HFFc6 (cell line): ENCODE measurements at places on chromosomes 12 and 14. TPM values are rescaled to one million over a fixed set of nuclear protein-coding genes. Genes with fewer than 3 reads are reported as not detected.
A peak's percentile ranks its signal among the peaks of the same experiment; 100 is the strongest.

GRCh38 chr12:114998750-114999128 lies 314.8 kb upstream of the TBX3 start:
- no peak for DNase-seq

DNA sequence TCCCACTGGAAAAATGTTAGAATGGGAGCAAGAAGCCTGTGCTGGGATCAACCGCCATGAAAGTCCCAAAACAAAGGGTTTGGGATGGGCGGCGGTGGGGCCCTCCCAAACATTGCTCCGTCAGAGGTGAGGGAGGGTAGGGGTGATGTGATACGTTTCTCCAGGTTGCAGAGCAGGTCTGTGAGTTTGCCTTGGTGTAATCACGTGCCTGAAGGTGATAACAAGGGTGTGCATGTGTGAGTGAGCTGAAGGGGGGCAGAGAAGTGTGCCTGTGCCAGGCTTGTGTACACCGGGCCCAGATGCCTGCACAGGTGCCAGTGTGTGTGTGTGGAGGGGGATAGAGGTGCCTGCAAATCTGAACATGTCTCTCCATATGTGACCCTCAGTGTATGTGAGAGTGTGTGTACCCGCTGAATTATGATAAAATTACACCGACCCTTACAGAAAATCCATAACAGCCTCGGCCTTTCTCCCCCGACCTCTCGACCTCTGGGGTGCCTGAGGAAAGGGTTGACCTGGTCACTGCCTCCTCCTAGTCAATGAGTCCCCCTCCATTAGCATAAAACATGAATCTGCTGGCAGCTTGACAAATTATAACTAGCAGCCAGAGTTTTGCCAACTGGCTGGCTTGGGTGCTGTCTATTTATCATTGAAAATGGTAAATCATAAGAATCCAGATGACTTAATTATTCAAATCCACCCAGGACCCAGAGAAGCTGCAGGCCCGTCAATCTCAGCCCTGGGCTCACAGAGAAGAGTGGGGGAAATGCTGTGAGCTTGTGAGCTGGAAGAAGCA lies 55.6 kb downstream of the SMUG1 start:
- DNase-seq: no peak

The APOF gene
- not detected in 3 replicates for total RNA-seq

The TMEM229B gene
- total RNA-seq: 0.06 and 0.23 TPM in 2 replicates

- DNase-seq: no peak
Measured at GRCh38 chr12:83042441-83043200, 355.9 kb downstream of the TMTC2 start.

DNA sequence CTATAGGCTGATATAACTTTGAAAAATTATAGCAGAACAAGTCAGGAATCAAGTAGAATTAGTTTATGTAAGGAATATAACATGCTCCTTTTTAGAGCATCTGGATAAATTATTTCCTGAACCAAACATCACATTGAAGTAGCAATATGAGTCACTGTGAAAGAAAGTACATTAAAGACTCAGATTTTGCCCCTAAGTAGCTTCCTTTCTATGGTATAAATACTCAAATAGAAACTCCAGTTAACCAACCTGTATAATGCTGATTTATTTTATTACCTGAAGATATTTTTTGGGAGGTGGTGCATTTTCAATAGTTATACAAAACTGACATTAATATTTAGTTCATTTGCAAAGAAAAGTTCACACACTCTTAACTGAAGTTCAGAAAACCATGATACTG lies 312.1 kb downstream of the ITPR2 start:
- no peak for DNase-seq

The DDN gene
- 0.13 to 0.37 TPM (median 0.27 TPM) in 3 replicates for total RNA-seq

The CMTM5 gene
- not detected in 3 replicates for total RNA-seq

DNA sequence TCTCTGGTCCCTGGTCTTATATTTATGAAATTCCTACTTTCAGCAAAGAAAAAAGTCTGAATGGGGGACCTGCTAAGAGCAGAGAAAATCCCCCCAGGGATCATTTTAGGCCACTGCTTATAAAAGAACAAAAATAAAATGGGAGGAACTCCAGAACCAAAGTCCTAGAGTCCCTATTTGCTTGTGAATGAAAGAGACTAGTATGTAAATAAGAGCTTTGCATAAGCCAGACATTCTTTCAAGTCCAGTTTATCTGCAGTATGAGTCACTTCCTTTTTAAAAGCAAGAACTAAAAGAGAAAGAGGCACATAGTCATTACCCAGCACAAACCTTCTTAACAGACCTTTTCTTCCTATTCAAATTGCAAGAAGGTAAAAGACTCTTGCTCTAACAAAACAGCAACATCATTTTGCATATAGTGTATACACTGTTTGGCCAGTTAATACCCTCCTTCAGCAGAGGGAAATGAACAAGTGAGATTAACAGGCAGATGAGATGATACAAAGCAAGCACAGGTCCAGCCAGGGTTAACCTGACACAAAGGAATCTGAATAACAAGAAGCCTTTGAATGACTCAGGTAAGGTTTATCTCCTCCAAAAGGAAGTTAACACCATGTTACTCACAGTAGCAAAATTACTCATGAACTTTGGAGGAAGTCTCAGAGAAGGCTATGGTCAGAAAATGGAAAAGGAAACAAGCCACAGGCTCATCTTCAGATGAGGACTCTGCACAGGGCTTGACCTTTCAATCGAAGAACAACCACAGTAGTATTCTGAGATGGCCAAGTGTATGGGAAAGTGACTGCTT lies 87.3 kb downstream of the PHLDA1 start:
- peak; percentile 89 for DNase-seq

DNA sequence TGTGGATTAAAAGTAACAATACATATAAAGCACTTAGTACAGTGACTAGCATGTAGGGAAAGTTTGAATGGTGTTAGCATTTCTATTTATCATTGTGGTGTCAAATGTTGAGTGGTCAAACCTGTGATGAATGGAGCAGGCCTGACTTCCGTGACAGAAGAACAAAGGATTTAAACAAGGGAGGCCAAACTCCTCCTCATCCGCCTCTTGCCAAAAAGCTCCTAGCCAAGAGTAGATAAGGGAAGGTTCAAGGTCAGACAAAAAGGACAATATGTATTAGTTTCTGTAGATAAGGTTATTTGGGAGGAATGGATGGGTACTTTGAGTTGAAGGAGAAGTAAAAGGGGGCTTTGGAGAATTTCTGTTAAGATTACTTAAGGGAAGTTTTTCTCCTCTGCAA lies 6.5 kb downstream of the RNASE7 start:
- no peak for DNase-seq

The RTN1 gene
- total RNA-seq: 0.17 TPM in 1 of 3 replicates, not detected in the others

- no peak for DNase-seq
Measured at GRCh38 chr12:128426511-128426910, 159.5 kb downstream of the TMEM132C start.

- DNase-seq: no peak
Measured at GRCh38 chr14:93082576-93083001, 33.1 kb downstream of the ITPK1 start.

The VASH1 gene
- 1.4 to 2.8 TPM (median 2.7 TPM) in 3 replicates for total RNA-seq

The RFLNA gene
- not detected in 3 replicates for total RNA-seq

- DNase-seq: no peak
Measured at GRCh38 chr14:67457782-67458181, 30.7 kb downstream of the TMEM229B start.

The RIPK3 gene
- total RNA-seq: not detected in 3 replicates

DNA sequence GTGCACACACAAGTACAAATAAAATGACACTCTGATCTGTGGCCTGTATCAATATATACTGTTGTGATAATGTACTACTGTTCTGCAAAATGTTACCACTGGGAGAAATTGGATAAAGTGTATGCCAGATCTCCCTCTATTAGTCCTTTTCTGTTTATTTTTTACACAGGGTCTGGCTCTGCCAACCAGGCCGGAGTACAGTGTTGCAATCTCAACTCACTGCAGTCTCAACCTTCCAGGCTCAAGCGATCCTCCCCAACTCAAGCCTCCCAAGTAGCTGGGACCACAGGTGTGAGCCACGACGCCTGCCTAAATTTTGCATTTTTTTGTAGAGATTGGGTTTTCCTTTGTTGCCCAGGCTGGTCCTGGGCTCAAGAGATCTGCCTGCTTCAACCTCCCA lies 1.9 kb downstream of the NT5DC3 start:
- DNase-seq: no peak
